ENCODE measurements at places on chromosomes 11 and 22. TPM values are rescaled to one million over a fixed set of nuclear protein-coding genes. Genes with fewer than 3 reads are reported as not detected.

DNA sequence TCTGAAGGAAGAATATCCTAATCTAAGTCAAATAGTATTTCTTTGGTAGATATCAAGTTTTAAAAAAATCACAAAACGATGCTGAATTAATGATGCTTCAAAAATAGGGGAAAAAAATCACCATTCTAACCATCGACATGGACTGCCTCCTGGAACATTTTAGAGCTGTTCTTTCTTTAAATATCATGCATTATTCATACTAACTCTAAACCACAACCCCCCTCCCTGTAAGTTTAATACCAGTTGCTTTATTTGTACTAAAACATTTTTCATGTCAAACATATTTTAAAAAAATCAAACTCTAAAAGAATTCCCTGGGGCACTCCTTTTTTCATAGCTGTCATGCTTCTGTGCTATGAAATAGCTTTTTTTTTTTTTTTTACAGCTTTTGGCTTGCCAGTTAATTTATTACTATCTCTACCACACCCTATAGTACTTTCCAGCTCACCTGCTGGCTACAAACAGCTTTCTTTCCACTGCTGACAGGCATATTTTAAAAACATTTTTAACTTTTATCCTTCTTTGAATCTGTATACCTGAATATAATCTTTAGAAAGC is 256.9 kb downstream of the SOX6 start:
- no peaks in the 10 kb centered on the region for H3K4me1 ChIP-seq
- H3K4me3 ChIP-seq, result no peak overlapping the region
- no peaks in the 10 kb centered on the region for H3K27me3 ChIP-seq
- DNase-seq, result no peak

DNA sequence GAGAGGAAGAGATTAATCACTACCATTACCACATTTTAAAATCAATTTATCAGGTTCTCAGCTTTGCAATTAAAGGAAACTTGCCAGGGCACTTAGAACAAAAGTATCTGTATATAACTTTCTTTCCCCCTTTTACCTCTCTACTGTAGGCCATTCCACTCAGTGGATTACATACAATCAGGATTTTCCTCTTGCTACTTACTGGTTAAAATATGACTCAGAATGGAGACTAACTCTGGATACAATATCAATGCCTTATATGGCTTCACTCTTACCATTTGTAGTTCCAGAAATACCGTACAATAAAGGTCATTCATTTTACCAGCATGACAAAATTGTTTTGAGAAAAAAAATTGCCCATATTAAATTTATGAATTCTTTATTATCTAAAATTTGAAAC is 706.8 kb downstream of the KCNA4 start:
- no peak overlapping the region for H3K4me3 ChIP-seq
- no peak for DNase-seq
- H3K4me1 ChIP-seq, result no peaks in the 10 kb centered on the region
- no peak overlapping the region for H3K27ac ChIP-seq
- no peaks in the 10 kb centered on the region for H3K36me3 ChIP-seq

- no peaks in the 10 kb centered on the region for H3K27me3 ChIP-seq
- DNase-seq, result no peak
- H3K27ac ChIP-seq, result no peak overlapping the region
- H3K4me3 ChIP-seq, result no peak overlapping the region
Measured at GRCh38 chr11:122538060-122538459, 117.5 kb upstream of the UBASH3B start.

DNA sequence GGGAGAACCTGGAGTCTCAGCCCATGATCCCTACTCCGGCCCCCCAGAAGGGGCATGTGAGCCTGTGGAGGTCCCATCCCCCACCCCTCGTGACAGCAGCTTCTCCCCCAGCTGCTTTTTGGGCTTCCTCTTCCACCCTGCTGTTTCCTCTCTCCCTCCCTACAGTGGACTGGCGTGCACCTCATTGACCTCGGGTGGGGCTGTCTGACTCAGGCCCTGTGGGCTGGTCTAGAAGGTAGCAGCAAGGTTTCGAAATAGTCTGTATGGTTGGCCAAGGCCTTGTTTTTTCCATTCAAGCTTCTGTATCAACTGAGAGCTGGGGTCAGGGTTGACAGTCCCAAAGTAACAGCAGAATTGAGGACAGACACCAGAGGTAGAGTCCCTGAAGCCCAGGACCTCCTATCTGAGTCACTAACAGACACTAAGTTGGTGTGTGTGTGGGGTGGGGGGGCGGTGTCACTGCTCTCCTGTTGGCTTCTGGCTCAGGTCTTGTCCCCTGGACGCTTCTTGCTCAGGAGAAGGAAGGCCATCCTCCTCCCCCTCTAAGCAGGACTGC is 7.7 kb downstream of the SLC37A2 start:
- no peak overlapping the region for H3K4me3 ChIP-seq
- no peaks in the 10 kb centered on the region for H3K4me1 ChIP-seq
- no peaks in the 10 kb centered on the region for H3K27me3 ChIP-seq
- peak; percentile 47 for DNase-seq

ARL2 gene
- 104 TPM for total RNA-seq

OR10A2 gene
- not detected for total RNA-seq

OR8G5 gene
- total RNA-seq, result not detected

DNA sequence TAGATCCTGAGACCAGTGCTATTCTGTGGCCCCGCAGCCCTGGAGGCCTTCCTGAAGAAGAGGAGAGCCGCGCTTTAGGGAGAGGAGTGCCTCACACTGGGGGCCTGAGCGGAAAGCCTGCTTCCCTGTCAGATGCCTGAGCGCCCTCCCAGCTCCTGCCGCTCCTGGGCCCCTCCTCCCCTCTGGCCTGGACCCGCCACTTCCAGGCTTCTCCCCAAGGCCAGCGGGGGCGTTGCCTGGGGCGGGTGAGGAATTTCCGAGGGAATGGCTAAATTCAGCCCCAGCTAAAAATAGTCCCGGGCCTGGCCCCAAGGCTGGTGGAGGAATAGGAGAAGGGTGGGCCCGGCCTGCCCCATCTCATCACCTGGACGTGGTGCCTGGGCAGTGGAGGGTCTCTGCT is 15.4 kb downstream of the ARHGEF17 start:
- no peaks in the 10 kb centered on the region for H3K27me3 ChIP-seq
- H3K36me3 ChIP-seq, result no peaks in the 10 kb centered on the region
- DNase-seq, result peak; percentile 96
- H3K27ac ChIP-seq, result peak overlapping the region; percentile 98
- peak overlapping the region; percentile 6 for H3K4me3 ChIP-seq

MUC2 gene
- total RNA-seq, result 0.06 TPM

ACAD8 gene
- total RNA-seq, result 26.5 TPM

PEX26 gene
- 31.8 TPM for total RNA-seq

GLYAT gene
- not detected for total RNA-seq

PLAAT5 gene
- total RNA-seq, result 0.29 TPM

Data from uterus (tissue), 4 donors.